ENCODE measurements at places on chromosomes 1 and 21.
A peak's percentile ranks its signal among the peaks of the same experiment; 100 is the strongest.

GRCh38 chr1:201602413-201603265 is 63.7 kb downstream of the NAV1 start:
- DNase-seq, result no peak

GRCh38 chr1:242784807-242785206 is 260.3 kb upstream of the PLD5 start:
- no peak for DNase-seq

DNA sequence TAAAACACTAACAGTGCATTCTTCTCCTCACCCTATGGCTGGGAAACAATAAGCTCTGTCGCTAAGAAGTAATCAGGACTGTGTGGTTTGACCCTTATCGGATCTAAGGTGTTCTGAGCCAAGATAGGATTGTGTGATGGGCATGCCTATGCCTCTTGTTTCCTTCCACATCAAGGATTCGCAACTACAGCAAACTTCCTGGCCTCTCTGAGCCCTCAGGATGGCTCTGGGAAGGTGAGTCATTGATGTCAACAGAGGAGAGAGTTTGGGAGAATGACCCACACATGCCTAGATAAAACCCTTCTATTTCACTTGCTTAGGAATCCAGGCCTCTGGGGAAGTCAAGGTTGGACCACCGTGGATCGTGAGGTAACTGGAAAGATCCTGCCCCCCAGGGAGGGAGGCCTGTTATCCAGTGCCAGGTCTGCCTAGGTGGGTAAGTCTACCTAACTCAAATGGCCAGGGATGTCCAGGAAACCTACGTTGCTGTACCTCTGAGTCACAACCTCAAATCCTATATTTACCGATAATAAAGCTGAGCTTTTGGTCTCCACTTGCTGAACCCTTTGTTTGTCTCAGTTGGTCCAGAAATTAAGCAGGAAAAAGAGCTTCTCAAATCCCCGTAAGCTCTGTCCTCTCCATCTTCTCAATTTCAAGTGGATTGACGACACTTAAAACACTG is 27.4 kb downstream of the TIAM1 start:
- DNase-seq, result no peak

GRCh38 chr1:80282536-80282935 is 1276.0 kb upstream of the ADGRL4 start:
- DNase-seq, result peak; percentile 1

DNA sequence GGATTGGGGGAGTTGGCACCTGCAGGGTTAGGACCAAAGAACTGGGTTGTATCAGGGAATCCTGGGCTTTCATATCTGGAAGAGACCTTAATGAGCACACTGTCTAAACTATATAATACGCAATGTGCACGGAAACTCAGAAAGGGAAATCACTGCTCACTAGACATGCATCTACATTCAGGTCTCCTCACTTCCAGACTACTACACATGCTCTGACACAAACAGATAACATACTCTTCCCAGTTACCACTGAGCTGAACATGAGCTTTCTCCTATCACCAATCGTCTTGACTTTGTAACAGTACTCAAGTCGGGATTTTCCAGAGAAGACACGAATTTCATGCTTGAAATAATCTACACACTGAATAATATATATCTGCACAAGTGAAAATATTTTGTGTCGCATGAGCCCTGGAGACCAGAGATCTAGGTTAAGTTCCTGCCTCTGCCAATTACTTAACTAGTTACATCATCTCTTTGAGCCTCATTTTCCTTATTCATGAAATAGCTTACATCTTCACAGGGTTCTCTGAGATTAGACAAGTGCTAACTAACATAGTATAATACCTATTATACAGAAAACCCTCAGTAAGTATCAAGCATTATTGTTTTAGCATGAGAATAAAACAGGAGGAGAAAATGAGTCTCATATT is 101.1 kb downstream of the JAK1 start:
- DNase-seq, result no peak

DNA sequence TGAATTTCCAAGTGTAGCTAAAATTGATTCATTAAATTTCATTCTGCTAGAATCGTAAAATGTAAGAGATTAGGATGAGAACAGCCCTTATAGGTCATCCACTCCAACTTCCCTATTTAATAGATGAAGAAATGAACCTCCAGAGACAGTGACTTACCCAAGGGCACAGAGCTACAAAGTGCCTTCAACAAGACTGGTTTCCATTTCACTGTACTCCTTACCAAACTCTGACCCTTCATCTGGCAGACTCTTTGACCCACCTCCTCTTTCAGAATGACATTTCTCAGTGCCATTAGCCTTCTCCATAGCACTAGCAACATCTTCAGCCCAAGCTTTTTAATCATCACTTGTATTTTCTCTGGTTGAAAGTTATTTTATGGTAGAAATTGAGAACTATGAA is 161.3 kb downstream of the NEK7 start:
- no peak for DNase-seq

GRCh38 chr1:115255154-115255553 is 82.9 kb downstream of the NGF start:
- no peak for DNase-seq

DNA sequence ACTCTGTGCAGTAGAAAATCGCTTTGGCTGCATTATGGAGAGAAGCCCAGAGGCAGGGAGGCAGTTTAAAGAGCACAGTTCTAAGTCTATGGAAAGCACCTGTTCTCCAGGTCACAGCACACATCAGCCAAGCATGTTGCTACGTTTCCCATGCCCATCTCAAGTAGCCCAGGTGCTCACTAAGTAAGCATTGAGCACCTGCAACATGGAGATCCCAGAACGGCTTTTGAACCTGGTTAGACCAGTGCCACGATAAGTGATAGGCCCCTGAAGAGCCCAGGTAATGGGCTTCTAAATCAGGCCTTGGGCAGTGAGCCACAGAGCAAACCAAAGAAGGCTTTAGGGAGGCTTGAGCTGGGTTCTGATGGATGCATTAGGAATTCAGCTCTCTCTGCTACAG is 186.2 kb downstream of the C1orf94 start:
- no peak for DNase-seq

- no peak for DNase-seq
These were observed 738.4 kb downstream of the MATN1 start for GRCh38 chr1:29984862-29985605.

DNA sequence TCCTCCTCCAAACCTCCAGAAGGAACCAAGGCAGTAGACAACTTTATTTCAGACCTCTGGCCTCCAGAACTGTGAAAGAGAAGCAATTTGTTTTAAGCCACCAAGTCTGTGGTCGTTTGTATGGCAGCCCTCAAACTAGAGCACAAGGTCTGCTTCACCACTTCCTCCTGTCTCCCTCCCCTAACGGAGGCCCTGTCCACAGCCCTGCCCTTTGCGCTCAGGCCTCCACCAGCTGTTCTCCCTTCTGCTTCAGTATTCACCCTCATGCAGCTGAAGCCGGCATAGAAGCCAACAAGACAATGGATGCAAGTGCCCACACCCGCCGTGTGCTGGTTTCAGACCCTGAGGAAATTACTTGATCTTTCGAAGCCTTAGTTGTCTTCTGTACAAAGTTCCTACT is 364.1 kb downstream of the HHAT start:
- no peak for DNase-seq

DNA sequence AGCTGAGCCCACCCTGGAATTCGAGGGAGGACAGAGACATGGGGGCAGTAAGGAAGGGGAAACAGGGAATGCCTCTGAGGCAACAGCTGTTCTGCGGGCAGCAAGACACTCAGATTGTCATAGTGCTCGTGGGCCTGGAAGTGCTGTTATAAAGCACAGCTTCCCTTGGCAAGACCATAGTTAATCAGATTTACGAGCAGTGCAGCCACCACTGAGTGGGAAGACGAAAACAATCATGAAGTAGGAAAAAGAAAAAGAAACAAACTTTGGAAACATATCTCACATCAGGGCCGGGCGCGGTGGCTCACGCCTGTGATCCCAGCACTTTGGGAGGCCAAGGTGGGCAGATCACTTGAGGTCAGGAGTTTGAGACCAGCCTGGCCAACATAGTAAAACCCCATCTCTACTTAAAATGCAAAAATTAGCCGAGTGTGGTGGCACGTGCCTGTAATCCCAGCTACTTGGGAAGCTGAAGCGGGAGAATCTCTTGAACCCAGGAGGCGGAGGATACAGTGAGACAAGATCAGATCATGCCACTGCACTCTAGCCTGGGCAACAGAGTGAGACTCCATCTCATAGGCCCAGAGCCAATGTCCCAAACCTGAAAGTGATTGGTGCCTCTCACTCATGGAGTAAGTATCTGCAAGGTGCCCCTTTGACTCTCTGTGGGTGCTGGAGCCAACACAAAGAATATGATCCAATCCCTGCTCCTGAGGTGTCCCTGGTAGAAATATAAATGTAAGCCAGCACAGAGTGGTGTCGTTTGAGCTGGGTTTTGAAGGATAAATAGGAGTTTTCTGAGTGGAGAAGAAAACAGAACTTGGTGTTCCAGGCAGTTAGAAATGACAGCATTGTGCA is 55.6 kb upstream of the GPR153 start:
- no peak for DNase-seq

- DNase-seq, result no peak
These were observed 354.6 kb downstream of the SEC16B start for GRCh38 chr1:177615251-177615650.

DNA sequence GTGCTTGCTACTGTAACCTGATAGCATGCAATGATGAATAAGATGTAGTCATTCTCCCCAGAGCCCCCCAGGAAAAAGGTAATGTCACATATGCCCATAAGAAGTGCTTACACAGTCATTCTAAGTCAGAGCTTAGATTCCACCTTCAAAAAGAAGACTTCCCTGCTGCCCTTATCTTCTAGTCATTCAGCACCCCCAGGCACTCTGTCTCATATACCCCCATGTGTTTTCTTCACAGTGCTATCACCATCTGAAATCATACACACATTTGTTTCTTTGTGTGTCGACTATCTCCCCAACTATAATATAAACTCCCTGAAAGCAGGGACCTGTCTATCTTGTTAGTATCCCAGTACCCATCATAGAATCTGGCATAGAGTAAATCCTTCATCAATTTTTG is 16.2 kb upstream of the OTUD3 start:
- DNase-seq, result no peak

- DNase-seq, result no peak
These were observed at the start of gene IL23R for GRCh38 chr1:67166196-67166595. Gene IL23R (plus strand): TSS chr1:67166454. CDS start chr1:67168121, 1,667 bp downstream.

GRCh38 chr1:151342569-151342968 is 4.5 kb downstream of the RFX5 start:
- no peak for DNase-seq

DNA sequence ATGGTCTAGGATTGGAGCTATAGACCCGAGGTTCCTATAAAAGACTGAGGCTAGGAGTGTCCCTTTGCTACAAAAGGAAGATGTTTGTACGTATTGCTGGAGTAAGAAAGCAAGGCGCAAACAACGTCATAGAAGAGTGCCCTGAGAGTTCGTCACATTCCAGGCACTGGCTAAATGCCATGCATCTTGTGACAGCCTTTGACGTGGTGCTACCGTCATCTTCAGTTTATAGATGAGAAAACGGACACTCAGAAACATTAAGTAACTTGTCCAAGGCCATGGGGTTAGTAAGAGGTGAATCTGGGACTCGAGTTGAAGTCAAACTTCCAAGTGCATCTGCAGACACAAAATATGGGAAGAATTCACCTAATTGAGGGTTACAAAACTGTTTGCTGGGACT is 104.2 kb upstream of the SLC45A1 start:
- no peak for DNase-seq

GRCh38 chr1:197948926-197949899 is 32.0 kb downstream of the LHX9 start:
- DNase-seq, result no peak

GRCh38 chr1:110003747-110004428 is 19.3 kb downstream of the AHCYL1 start:
- no peak for DNase-seq

GRCh38 chr1:3152143-3152542 is 83.1 kb downstream of the PRDM16 start:
- no peak for DNase-seq

- DNase-seq, result no peak
These were observed 16.6 kb downstream of the DISP3 start for GRCh38 chr1:11495579-11495978.

- DNase-seq, result no peak
These were observed 135.4 kb upstream of the POGK start for GRCh38 chr1:166703726-166704462.

GRCh38 chr1:40039757-40040510 is 595 bp upstream of the CAP1 start:
- DNase-seq, result peak; percentile 76

DNA sequence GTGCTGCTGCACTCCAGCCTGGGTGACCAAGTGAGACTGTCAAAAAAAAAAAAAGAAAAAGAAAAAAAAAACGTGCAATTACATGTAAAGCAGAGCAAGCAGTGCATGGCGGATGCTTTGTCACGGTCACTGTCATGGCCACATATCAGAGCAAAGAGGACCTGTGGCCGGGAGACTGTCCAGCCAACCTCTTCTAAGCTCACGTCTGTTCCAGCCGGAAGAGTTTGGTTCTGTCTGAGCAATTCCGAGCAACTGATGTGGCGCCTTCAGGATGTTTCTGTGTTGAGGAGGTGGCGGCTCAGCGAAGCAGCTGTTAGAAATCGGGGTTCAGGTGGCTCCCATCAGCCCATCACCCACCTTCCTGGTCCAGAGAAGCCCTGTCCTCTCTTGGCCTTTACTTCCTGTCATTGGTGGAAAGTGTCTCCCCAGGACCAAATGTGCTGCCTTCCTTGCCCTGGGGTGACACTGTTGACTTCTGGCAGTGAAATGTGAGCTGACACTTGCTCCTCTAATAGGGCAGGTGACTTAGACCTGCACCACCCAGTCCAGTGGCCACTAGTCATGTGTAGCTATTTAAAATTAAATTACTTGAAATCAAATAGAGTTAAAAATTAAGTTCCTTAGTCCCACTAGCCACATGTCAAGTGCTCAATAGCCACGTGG is 59.9 kb downstream of the ARHGEF10L start:
- no peak for DNase-seq

DNA sequence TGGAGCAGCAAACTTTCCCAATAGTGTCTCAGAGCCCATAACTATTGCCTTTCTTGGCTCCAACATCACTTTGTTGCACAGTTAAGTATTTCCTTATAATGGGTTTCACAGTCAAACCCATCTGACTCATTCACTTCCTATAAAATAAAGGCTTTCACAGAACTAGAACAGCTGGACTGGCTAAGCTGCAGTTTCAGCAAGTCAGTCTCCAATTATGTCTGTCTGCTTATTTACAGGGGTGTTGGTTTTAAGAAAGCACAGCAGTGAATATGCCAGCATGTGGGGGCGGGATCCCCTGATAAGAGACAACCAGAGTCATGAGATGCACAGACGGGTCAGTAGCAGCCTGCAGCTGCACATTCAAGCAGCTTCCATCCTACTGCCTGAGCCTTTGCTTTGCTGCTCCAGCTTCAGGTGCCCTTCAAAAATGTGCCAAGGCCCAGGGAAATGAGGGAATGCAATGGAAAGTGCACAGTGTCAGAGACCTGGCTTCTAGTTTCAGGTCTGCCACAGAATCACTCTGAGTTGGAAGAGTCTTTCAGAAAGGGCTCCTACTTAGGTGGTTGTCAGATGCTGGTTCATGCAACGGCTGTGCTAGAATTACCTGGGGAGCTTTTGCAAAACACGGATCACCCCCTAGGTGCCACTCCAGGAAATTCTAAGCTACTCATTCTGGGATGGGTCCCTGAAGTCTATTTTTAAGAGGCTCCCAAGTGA is 24.8 kb downstream of the RNF19B start:
- DNase-seq, result no peak

Measured in brain (organoid and tissue), 16 donors.